ENCODE measurements at places on chromosomes 11 and 22.
A peak's percentile ranks its signal among the peaks of the same experiment; 100 is the strongest.

- no peak for DNase-seq
These were observed 129.5 kb downstream of the SLC1A2 start for GRCh38 chr11:35289821-35290220.

DNA sequence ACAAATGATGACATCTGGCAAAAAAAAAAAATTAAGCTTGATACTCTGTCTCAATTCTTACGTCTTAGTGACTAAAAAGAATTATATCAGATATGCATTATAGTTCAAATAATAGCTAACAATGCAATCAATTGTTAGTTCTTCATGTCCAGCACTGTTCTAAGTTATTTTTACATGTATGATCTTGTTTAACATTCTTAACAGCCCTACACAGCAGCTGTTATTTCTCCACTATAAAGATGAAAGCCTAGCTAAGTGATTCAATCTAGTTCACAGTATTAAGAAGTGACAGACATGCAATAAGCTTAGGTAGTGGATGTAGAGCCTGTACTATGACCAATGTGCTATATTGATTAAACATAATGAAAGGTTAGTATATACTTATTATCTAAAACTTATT is 4.1 kb downstream of the ZNF214 start:
- DNase-seq = no peak

DNA sequence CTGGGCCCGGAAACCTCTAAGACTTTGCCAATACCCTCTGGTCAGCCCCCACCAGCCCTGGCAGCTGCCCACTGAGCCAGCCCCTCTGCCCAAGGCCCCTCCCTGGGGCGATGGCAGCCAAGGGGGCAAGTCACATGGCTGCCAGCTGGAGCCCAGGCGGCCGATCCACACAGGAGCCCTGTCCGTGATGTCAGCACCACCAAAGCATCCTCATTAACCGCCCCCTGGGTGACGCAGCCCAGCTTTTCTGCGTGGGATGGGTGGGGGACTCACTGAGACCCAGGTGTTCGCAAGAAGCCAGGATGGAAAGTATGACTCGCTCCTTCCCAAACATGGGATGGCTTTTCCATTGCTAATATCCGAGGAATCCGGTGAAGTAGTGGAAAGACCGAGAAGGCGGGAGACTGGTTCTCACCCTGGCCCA is 46.6 kb upstream of the WNT7B start:
- DNase-seq = peak; percentile 61

- no peak for DNase-seq
These were observed 56.9 kb downstream of the MICAL2 start for GRCh38 chr11:12167061-12168000.

- DNase-seq = no peak
These were observed 66.6 kb upstream of the RDX start for GRCh38 chr11:110362971-110363509.

- DNase-seq = no peak
These were observed 48.3 kb upstream of the PHOX2A start for GRCh38 chr11:72292106-72292785.

GRCh38 chr11:103953797-103954486 is 82.5 kb upstream of the DDI1 start:
- DNase-seq = no peak

- DNase-seq = no peak
These were observed 2.7 kb downstream of the RNF169 start for GRCh38 chr11:74751303-74751702.

DNA sequence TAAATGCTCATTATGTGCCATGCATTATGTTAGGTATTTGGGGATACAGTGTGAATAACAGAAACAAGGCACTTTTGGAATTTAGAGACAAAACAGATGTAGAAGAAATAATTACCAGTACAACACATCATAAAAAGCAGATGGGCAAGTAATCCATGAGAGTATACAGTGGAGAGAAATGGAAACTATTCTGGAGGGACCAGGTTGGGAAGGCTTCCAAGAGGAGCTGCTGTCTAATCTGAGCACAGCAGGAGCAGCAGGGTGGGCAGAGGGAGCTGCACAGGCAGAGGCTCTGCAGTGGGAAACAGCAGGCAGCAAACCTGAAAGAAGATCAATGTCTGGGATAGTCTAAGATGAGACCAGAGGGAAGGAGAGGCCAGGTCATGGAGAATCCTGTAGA is 268.7 kb upstream of the CCDC90B start:
- DNase-seq = no peak

- no peak for DNase-seq
These were observed 646.8 kb upstream of the CCDC90B start for GRCh38 chr11:83933008-83933407.

DNA sequence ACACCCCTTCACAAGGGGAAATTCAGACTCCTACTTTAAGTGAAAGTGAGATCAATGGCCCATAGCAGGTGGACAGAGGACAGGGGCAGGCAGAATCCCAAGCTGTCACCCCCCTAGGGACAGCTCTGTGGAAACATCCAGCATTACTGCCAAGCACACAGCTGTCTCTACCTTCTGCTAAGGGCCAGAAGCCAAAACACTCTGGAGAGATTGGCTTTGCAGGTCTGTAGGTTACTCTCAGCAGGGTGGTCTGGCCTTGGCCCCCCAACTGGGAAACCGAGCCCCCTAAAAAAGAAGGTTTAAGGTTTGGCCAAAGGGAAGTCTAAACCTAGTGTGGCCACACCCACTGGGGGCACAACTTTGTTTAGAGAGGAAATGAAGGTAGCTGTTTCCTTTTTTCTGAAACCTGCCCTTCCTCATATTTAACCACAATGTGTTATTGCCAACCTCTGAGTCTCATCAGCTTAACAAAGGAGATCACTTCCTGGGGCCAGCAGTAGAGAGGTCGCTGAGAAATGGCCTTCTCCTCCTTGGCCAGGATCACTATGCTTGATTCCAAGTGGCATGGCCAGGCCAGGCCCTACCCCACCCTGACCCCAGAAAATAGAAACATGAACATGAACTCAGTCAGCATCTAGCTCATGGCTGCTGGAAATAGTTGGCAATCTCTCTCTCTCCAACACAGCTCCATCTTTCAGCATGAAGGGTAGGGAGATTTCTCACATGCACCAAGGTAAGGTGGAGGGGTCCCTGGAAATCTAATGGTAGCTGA is 25.9 kb upstream of the SCARF2 start:
- DNase-seq = no peak

DNA sequence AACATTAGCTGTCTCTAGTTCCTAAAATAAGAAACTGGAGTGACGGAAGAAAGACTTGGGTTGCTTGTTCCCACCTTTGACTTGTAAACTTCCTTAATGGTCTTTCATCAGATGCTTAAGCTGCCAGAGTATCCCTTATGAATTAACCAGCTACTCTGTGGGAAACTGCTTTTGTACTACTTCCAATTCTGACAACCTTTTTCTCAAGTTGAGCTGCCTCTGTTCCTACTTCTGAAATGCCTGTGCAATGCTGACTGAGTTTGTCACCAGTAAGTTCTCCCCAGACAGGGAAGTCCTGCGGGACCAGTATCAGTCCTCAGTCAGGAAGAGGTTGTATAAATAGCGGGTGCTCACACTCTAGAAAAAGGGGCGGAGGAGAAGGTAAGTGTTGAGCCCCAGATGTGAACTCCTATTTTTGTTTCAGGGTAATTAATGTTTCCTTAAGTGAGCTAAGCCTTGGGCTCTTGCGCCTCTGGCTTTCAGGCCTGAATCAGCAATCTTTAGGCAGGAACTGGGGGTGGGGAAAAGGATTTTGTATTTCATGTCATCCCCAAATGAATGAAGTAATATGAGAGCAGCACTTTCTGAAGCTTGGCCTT is 67.2 kb downstream of the CECR2 start:
- DNase-seq = no peak

DNA sequence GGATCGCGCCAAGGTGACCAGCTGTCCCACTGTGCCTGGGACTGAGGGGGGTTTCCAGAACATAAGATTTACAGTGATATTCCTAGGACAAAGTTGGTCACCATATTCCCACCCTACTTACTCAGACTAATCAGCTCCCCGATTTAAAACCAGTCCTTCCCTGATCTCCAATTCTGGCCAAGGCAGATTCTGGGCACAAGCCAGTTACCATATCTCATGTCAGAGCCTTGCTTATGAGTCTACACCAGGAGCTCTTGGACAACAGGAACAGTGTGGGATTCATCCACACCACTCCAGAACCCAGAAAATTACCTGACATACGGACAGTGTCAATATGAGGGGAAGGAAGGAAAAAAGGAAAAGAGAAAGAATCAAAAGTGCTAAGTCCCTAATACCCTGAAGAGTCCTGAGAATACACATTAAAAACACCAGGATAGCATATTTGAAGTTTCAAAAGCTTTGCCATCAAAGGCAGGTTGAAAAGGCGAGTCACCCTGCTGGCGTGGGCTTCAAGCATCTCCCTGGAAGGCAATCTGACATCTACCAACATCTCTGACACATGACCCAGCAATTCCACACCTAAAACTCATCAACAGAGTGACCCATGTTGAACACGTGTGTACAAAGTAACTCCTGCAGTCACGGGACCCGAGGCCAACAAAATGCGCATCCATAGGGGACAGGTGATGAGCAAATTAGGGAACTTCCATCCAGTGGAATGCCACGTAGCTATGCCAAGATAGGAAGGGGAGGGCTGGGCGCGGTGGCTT is 8.0 kb upstream of the IL2RB start:
- DNase-seq = no peak

DNA sequence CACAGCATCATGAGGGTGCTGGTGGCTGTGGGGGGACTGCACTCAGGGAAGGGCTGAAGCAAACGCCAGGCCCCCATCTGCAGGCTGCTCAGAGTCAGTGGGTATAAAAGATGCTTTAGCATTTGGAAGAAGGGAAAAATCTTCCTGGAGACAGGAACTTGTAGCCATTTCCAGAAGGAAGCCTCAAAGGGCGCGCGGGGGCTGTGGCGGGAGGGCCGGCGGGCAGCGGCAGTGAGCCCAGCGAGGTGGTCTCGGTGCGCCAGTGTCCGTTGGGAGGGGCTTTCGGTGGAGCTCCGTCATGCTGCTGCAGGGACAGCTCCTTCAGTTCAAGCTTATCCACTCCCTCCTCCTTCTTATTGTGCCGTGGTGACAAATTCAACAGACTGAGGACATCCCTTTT is 63.0 kb upstream of the PITPNB start:
- DNase-seq = no peak

DNA sequence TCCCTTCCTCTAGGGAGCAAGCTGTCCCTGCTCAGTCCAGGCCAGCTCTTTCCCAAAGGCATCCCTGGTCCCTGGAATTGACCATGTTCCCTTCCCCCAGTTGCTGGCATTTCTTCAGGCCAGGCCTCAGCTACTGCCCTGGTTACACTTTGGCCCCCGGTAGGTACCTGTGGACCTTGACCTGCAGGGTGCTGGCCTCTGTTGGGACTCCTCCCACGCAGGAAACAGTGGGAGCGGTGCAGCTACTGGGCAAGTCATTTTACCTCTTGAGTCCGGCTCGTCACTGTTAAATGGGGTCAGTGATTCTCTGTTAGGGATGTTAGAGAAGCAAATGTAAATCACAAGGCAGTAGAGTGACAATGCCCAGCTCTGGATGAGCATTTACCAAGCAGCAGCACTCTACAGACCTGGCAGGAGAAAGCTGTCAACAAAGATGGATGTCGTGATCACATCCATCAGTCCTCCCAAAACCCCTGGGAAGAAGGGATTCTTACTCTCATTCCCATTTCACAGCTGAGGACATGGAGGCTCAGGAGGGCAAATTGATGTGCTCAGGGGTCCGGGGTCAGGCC is 16.9 kb downstream of the MYO7A start:
- DNase-seq = no peak

- DNase-seq = no peak
These were observed 333.9 kb upstream of the KIRREL3 start for GRCh38 chr11:127334466-127334865.

DNA sequence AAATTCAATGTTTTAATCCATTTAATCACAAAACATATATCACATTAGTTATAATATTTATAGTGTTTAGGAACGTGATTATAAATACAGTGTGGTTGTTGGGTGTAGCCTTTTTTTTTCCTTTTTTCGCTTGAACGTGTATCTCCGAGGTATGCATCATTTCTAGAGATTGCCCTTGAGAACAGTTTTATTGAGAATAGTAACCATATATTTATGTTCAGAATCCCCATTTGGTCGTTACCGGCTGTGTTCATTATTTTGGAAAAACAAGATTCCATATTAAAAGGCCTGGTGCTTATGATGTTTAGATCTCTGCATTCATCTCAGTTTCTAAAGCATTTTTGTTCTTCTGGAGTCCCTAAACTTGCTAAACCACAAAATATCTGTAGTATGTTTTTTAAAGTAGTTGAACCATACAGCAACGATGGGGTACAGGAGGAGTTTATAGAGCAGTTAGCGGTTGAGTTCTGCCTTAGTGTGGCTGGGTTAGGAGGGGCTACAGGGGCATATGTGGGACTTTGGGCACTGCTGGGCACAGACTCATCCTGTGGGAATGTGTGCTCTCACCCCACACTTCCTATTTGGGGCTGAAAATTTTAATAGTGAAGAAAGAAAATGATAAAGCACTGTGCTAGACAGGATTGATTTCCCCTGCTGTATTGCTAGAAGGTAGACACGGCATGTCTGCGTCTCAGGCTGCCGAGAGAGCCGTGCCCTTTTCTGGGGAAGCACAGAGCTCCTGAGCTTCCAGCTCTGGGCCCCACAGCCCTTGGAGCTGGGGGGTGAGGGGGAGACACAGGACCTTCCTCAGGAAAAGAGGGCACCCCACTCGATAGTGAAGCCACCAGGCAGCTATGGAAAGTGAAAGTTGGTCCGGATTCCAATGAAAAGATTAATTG is 81.5 kb upstream of the PPARA start:
- peak; percentile 60 for DNase-seq

DNA sequence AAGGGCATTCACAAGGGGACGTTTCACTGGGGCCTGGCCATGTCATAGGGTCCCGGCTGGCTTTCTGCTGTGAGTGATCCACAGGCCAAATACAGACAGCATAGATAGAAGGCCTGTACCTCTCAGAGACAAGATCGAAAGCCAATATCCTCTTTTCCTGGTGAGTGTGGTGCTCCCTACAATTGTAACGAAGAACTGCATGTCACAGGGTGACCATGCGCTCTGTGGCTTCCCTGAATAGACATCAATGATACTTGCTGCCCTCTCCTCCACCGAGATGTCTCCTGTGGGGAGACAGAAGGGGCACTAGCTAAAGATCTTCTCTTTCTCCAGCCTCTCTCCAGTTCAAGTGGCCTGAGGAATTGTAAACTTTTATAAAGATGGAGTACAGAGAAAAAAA is 226.1 kb upstream of the POU2AF2 start:
- DNase-seq = no peak

- no peak for DNase-seq
These were observed 9.5 kb upstream of the TBC1D22A start for GRCh38 chr22:46752988-46753310.

GRCh38 chr11:84909740-84910139 is 717.4 kb downstream of the DLG2 start:
- DNase-seq = no peak

- no peak for DNase-seq
These were observed 26.8 kb upstream of the B3GAT1 start for GRCh38 chr11:134438542-134439537.

DNA sequence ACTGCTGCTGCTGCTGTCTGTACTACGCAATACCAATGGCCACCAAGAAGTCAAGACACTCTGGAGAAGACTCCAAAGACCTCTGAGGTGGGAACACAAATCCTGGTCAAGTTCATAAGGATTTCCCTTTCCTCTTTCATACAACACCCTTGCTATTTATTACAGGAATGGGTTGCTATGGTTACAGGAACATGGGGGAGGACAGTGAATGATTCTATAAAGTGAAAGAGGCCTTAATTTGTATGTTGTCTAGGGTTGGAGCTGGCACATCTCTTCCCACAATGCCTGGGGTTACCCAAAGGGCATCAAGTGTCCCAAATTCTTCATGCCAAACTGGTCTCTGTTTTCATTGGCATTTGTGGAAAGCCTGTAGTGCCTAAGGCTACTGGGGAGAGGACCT is 11.4 kb upstream of the SEC14L3 start:
- no peak for DNase-seq

All from RWPE2 (cell line).